ENCODE measurements at places on chromosomes 12 and 14.

DNA sequence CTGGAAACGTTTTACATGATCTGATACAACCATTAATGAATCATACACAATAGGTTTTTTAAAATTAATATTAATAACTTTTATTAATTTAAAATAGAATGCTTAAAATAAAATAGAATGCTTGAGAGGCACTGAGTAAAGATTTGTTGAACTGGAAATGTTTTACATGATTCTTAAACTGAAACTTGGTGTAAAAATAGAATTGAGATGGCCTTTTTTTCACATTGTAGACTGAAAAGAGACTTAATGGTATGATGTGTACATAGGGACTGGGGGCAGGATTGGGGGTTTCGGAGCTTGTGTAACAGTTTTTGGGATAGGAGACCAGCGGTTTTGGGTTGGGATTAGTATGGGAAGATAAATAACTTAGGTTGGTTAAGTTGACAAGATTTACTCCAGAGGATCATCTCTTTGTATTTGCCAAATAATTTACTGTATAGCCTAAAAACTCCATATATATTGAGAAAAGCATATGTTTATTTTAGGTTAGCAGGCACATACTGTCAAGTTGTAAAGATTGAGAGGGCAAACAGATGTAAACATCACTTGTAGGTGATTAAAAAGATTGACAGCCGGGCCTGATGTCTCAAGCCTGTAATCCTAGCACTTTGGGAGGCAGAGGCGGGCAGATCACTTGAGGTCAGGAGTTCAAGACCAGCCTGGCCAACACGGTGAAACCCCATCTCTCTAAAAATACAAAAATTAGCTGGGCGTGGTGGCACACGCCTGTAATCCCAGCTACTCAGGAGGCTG is 2.0 kb upstream of the ZNF410 start:
- DNase-seq = no peak

DNA sequence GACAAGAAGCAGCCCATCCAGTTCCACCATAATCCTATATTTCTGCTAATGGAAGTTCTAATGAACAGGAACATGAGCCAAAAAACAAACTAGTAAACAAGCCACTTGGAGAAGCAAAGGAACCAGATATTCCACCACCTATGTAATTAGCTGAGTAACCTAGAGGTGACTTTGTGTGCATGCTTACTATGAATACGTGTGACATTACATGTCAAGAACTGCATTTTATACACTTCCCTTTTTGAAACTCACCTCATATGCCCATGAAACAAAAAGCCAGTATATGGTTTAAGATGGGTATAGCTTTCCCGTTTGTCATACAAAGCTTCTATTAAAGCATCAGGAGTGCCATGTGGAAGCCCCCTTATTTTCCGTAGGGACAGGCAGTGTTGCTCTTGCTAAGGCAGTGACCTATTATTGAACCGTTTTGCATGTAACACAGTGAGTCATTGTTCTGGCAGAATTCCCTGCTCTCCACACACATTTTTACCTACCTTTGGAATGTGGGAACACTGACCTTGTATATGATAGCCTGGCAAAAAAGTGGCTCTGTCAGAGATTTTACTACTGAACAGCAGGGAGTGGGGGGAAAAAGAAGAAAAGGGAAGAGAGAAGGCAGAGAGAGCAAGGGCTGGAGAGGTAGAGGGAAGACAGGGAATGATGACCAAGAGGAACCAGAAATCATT is 34.8 kb upstream of the FRMD6 start:
- no peak for DNase-seq

DNA sequence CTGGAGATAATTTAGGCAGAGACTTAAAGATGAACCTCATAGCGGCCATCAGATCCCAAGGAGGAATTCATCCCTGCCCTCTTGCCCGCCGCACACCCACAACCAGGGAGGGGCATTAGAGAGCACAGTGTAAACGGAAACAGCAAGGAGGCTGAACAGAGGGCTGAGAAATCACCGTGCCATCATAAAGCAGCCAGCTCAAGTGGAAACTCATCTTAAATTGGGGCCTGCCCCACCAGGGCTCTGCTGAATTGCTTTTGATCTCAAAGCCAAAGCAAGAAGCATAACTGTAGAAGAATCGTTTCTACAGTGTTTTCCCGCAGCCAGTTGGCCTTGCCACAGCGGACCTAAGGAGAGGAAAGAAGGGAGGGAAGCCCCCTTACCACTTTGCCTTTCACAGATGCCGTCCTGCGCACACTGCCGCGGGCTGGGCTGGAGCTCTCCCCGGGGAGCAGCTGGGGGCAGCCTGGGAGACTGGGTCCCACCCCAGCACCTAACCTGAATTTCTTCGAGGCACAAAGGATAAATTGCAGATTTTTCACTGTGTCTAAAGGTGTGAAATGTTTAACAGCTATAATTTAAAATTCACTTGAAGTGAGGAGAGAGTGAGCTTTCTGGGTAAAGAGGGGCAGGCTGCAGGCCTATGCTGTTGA is 51.8 kb upstream of the MMP17 start:
- no peak for DNase-seq

- DNase-seq = peak; percentile 23
These were observed 624 bp upstream of the PLEKHD1 start for GRCh38 chr14:69483765-69484443.

DNA sequence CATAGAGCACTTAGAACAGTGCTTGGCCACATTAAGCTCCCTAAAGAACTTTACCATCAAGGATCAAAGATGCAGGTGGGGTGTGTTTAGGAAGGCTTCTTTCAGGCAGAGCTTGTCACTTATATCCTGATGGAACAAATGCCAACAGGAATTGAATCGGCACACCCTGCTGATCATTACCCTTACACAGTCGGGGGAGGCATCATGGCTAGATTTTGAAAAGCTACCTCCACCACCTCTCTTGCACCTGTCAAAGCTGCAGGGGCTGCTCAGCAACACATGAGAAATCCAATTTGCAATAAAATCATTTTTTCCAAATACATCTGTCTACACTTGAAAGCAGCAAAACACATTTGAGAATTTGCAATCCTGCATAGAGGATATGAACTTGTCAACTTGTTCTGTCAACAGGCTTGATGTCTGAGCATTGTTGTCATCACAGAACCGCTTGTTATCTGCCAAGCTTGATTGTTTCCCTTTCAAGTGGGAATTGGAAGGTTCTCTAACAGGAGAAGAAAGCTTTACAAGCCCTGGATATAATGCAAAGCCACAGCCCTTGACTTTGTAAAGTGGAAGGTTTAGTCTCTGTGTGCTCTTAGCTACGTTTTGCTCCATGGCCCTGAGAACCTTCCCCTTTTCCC is 24.6 kb upstream of the TRIM9 start:
- no peak for DNase-seq

GRCh38 chr12:72872238-72872887 is 600.2 kb downstream of the TRHDE start:
- no peak for DNase-seq

DNA sequence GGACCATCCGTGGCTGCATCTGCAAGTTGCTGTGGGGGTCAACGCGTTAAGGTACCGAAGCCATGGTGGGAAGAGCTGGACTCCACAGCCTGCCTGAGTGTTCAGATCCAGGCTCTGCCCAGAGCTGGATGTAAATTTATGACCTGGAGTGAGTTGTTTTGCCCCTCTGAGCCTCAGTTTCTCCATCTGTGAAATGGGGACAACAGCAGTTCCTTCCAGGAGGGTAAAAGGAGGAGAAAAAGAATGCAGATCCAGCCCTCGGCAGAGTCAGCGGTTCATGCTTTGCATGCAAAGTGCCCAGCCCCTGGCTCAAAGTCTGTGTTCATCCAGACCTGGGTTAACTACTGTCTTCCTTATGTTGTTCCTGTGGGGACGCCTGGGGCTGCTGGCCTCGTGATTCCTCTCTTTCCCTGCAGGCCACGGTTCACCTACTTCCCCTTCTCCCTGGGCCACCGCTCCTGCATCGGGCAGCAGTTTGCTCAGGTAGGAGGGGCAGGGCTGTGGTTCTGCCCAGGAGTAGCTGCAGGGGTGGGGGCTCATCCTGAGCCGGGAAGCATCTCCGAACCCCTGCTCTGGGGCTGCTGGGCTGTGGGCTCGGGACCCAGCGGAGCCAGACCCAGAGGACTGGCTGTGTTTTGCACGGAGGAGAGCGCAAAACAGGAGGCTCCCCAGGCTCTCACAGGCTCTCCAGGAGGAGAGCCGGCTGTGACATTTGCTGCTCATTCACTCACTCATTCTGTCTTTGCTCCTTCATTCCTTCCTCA is 41.9 kb downstream of the CYP46A1 start:
- peak; percentile 23 for DNase-seq

Measured in common myeloid progenitor, CD34-positive (primary cell).